Activated naive CD4-positive, alpha-beta T cell treated with anti-CD3 and anti-CD28 coated beads for 36 hours (primary cell): ENCODE measurements at places on chromosomes 3 and 15. TPM values are rescaled to one million over a fixed set of nuclear protein-coding genes. Genes with fewer than 3 reads are reported as not detected.

DNA sequence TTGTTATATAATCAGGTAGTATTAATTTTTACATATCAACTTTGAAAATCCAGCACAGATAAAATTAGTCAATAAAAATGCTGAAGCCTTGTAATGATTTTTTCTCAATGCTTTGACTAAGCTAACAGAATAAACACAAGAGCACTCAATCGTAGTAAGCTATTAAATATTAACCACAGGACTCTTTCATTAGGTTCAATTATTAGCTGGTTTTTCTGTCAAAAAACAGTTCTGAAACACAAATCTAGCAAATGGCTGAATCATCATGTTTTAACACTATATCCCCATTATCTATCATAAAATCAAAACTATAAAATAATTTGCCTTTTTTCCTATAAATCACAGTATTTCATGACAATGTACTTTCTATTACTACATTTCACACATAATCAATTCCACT lies 69.6 kb downstream of the PLOD2 start:
- no peak for DNase-seq

GRCh38 chr3:76694063-76694462 lies 345.8 kb upstream of the ROBO2 start:
- no peak for DNase-seq

DNA sequence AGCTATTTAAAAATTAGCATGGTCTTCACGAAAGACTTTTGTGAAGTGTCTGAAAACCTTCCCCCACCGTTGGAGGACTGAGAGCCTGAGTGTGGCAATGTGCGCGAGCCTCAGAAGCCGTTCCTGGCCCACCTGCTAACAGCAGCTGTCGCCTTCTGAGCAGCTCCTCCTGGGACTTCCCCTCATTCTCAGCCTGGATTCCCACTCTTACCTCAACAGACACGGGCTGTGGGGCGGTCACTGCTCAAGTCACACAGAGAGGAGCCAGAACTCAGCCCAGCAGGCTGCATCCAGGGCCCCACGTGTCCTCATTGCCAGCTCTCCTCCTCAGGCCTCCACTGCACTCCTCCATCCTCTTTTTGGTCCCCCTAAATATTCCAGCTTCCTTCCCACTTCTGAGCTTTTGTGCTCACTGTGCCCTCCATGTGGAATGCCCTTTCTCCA lies 7.8 kb downstream of the DNASE1L3 start:
- no peak for DNase-seq

GRCh38 chr3:29412110-29412509 lies 131.2 kb downstream of the RBMS3 start:
- DNase-seq, result no peak

GRCh38 chr3:65742914-65743313 lies 295.8 kb downstream of the MAGI1 start:
- no peak for DNase-seq

GRCh38 chr3:12303534-12303933 lies 14.7 kb downstream of the PPARG start:
- DNase-seq, result no peak

DNA sequence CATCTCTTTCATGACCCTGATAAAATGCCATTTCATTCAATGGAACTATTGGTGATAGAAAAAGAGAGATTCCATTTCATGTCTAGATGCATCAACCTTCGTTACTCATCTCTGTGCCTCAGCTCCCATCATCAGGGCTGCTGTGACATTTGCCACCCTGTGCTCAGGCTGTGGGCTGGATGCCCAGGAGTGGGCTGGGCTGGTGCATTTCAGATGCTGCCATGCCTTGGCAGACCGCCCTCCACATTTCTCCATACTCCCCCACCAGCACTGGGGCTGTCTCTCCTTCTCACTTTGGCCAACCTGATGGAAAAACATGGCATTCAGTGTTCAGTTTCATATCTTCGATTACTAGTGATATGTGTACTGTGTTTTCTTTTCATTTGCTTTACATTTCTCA lies 59.1 kb downstream of the DNASE1L3 start:
- DNase-seq, result no peak

- DNase-seq, result no peak
Measured at GRCh38 chr15:73286311-73286710, 82.4 kb downstream of the HCN4 start.

GRCh38 chr3:26799679-26800317 lies 177.2 kb downstream of the LRRC3B start:
- DNase-seq, result no peak

DNA sequence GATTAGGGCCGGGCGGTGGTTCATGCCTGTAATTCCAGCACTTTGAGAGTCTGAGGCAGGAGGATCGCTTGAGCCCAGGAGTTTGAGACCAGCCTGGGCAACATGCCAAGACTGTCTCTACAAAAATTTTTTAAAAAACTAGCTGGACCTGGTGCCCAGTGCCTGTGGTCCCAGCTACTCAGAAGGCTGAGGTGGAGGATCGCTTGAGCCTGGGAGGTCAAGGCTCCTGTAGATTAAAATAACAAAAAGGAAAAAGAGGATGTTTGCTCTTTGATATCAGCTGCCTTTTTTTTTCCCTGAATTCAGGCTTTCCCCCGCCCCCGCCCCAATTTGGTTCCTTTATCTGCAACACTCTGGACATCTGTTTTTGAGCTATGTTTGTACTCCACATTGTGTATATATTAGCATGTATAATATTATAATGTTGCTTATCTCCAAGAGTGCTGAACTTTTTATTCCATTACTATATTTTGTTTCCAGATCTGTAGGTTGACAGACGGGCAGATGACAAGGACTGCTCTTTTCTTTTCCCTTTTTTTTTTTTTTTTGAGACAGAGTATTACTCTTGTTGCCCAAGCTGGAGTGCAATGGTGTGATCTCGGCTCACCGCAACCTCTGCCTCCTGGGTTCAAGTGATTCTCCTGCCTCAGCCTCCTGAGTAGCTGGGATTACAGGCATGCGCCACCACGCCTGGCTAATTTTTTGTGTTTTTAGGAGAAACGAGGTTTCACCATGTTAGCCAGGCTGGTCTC lies 4.6 kb downstream of the SNAP23 start:
- no peak for DNase-seq

DNA sequence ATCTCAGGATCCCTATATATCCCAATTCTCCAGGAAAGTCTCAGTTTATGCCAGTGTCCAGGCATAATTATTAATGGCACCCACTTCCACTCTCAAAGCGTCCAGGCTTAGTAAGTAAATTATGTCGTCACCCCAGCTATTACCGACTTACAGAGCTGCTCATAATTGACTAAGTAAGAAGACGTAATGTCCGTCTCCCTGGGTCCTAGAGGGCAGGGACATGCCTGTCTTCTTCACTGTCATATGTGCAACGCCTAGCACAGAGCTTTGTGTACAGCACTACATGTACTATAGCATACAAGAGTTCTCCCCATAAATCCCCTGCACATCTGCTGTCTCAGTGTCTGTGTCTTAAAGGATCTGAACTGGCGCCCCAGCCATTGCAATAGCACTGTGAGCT lies 23.9 kb upstream of the HRH1 start:
- no peak for DNase-seq

DNA sequence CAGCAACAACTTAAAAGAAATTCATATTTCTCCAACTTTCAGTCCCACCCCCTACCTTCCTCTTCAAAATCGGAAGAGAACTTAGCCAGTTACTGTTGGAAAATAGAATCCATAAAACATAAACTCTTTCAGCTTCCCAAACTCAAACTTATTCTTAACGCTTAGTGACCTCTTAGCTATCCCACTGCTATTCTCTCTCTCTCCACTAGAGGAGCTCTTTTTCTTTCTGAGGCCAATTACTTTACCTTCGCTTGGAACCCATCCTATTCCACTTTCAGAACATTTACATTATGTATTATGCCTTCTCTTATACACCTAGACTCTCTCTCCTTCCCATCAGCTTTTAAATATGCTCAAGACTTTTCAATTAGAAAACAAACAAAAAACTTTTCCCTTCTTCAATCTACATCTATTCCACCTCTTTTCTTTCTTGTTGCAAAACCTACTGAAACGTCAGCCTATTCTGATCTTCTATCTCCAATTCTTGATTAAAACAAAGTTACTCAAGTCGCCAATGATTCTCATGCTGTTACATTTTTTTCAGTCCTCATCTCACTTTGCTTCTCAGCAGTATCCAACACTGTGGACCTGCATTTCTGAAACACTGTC lies 13.4 kb upstream of the GHSR start:
- no peak for DNase-seq

GRCh38 chr3:183074261-183074660 lies 25.0 kb downstream of the MCCC1 start:
- DNase-seq, result no peak

- DNase-seq, result peak; percentile 73
Measured at GRCh38 chr3:59502806-59503205, 453.0 kb upstream of the CFAP20DC start.

GRCh38 chr15:56205061-56205876 lies 38.4 kb downstream of the RFX7 start:
- DNase-seq, result no peak

- DNase-seq, result no peak
Measured at GRCh38 chr3:126153695-126154360, 26.6 kb downstream of the ALDH1L1 start.

- no peak for DNase-seq
Measured at GRCh38 chr3:115685097-115685496, 61.8 kb downstream of the GAP43 start.

DNA sequence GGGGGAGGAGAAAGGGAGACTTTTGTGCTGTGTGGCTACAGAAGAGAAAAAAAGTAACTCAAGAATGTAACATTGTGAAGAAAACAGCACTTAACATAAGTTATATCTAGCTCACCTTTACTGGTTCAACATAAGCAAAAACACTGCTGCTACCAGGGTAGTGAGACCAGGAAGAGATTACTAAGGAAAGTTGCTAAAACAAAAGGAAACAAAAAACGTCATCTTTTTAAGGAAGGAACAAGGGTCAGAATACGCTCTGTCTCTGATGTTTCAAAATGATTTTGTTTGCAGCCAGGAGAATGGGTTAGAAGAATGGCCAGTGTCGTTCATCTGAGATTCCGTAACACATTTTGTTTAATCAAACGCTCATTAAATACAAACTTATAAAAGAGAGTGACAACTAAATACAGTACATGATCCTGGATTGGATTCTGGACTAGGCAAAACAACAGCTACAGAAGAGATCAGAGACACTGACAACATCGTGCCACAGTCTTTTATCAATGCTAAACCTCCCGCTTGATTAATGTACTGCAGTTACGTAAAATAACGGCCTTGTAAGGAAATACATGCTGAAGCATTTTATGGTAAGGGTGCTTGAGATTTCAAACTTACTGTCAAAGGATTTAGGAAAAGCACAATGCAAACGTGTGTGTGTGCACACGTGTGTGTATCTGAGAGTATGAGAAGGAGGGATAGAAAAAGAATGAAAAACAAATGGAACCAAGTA lies 67.7 kb downstream of the FOXP1 start:
- no peak for DNase-seq

GRCh38 chr3:102339671-102340070 lies 95.1 kb upstream of the ZPLD1 start:
- no peak for DNase-seq

DNA sequence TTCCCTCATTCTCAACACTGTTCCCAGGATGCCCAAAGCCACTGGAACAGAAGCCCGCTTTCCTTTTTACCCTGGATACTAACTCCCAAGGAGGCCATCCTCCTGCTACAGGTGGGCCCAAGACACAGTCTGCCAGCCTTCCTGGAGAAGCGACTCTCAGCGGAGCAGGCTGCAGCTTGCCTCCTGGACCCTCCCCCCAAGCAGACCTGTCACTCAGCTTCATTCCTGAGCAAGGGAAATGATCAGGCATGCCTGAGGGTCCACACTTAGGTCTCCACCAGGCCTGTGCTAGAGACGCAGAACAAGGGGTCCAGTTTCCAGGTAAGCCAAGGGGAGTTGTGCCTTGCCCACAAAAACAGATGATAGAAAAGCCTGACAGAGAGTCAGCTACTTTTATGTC lies 62.8 kb downstream of the SLCO2A1 start:
- no peak for DNase-seq

GRCh38 chr15:24269166-24269571 lies 406.4 kb upstream of the NPAP1 start:
- DNase-seq, result no peak

GRCh38 chr3:143366672-143367071 lies 247.1 kb downstream of the CHST2 start:
- no peak for DNase-seq

DNA sequence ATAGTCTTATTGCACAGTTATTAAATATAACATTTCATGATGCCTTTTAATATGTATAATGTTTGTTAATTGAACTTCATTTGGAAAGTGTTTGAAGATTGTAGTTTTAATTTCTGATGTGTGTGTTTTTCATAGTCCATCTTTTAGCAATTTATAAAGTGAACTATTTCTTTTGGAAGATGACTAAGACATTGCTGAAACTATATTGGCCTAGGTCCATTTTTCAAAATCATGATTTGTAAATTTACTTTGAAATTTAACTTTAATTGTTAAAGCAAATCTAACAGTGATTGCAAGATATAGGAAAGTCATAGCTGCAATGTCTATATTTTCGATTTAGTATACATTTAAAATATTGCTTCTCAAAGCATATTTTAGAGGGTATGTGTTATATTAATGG lies 30.8 kb downstream of the MCTP2 start:
- no peak for DNase-seq

DNA sequence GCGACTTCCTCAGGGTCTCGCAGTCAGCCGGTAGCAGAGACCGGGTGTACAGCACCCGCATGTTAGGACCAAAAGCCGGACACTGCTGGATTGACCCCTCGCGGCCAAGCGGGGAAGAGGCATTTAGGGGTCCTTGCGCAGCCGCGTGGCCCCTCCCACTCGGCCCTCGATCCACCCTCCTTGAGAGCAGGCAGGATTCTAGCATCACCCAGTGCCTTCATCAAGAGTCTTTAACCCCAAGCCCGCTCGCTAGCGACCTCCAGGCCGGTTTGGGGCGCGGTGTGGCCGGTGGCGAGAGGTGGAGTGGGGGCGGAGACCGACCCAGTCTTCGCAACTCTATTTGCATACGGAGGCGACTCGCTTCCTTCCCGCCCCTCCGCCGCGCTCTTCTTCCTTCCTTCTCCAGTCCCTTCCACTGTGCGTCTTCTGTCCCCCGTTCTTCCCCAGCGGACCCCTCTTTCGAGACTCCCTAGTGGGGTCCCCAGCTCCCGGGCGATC lies at the start of gene ST6GAL1:
ST6GAL1 (plus strand) TSS at position 384 of the 498 bp plus-strand sequence. CDS start 112,178 bp downstream, outside the sequence.
- peak; percentile 74 for DNase-seq

- no peak for DNase-seq
Measured at GRCh38 chr15:80052597-80053304, 6.7 kb upstream of the ZFAND6 start.

Gene FGF12
- total RNA-seq, result not detected

Gene LSMEM2
- total RNA-seq, result not detected

Gene RASGRP1
- 44.9 TPM for total RNA-seq

Gene TLR9
- 0.89 TPM for total RNA-seq

Gene TRPM1
- not detected for total RNA-seq

Gene CAMKV
- total RNA-seq, result 0.69 TPM

Gene CHST13
- not detected for total RNA-seq

Gene COL6A5
- total RNA-seq, result not detected
